Activated CD4-positive, alpha-beta memory T cell treated with anti-CD3 and anti-CD28 coated beads for 36 hours (primary cell): ENCODE measurements at places on chromosomes 11 and 22. TPM values are rescaled to one million over a fixed set of nuclear protein-coding genes. Genes with fewer than 3 reads are reported as not detected.

Gene ZBTB44
- 33.4 TPM for total RNA-seq

DNA sequence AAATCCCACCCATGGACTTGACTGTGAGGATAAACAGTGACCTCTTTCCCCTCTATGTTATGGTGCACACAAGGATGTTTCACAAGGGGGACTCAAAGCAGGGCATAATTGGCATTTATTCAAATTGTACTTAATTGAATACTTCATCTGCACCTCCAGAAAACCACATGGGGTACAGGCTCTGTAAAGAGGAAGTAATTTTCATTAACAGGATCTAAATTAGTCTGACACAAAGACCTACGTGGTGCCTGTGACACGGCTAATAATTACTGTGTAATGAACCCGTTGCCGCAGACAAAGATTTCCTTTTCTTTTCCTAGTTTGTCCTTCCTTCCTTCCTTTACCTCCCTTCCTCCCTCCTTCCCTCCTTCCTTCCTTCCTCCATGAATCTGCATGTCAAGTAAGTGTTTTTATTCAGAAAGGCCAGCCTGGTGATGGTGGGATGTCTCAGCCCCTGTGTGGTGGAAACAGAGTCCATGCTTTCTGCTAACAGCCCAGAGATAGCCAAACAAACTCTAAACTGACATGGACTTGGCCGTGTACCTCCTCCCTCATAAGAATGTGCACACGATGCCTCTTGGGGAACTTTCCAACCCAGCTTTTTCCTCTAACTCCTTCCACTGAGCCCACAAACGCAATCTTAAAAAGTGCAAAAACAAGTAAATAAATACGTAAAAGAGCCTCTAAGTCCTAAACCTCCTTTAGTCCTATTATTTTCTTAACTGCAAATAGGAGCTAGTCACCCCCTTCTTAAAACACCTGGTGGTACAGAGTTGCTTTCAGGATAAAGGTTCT lies 118.8 kb downstream of the INSC start:
- DNase-seq, result no peak

DNA sequence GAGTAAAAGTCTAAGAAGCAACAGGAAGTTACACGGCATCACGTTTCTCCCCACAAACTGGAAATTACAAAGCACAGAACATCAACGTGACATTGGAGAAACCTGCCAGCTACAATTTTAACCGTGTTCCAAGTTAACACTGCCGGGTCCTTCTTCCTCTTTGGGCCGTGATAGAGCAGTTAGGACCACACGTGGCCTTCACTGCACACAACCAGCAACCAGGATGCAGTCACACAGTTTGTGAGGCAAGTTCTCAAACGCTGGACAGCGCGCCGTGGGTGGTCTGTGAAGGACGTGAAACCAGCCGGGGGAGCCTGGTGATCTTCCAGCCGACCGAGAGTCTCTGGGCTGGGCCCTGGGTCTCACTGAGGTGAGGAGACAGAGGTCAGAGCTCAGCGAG lies 14.6 kb downstream of the C11orf21 start:
- DNase-seq, result peak; percentile 7

Gene NRIP3
- total RNA-seq, result 2.7 TPM

GRCh38 chr11:80388536-80388935 lies 947.7 kb upstream of the TENM4 start:
- no peak for DNase-seq

DNA sequence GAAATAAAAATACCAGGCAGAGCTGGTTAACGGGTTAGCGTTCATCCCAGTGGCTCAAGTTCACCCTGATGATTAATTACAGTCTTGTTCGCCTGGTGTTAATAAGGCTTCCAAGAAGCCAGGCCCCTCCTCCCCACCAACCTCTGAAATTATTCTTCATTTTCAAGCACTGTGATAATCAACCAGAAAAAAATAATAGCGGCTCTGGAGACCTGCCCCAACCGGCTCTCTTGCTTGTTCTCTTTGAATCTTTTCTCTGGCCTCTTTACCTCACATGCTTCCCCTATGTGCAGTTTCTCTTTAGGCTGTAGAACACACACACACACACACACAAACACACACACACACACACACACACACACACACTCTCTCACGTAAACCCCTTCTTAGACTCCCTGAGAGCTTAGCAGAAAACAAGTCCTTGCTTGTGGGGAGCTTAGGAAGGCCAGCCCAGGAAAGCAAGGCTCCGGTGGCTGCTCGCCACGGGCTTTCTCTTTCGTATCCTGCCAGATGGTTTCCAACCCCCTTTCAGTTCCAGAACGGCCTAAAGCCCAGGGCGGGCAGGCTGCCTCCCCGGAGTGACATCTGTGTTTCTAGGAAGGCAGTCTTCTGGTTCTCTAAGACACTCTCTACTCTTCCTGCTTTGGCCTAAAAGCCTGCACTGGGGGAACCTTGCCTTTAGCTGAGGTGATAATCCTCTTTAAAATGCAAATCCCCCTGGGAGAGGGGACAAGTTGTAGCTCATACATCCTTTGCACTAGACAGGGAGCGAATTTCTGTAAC lies 106.4 kb upstream of the SESN3 start:
- peak; percentile 66 for DNase-seq

DNA sequence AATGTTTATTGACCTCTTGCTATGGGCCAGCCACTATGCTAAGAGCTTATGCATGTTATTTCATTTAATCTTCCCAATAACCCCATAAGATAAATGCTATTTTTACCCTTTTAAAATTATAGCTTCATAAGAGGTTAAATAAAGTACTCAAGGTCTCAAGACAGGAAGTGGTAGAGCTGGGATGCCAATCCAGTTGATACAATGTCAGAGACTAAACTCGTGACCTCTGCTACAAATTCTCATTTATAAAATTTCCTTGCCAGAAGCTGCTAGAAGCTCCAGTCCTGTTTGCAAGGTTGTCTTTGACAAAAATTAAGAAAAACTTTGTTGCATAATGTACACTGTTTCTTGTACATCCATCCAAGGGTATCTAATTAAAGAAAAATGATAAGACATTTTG lies 265.9 kb upstream of the MPPED2 start:
- no peak for DNase-seq

Gene YAP1
- total RNA-seq, result 0.71 TPM

Gene SLC7A4
- not detected for total RNA-seq

Gene CHRM4
- total RNA-seq, result not detected

Gene OR56A1
- total RNA-seq, result not detected

GRCh38 chr22:47631571-47632102 lies 869.2 kb downstream of the TBC1D22A start:
- DNase-seq, result no peak

- DNase-seq, result no peak
Measured at GRCh38 chr11:1481483-1481825, 5.1 kb downstream of the MOB2 start.

Gene CRYBA4
- 0.36 TPM for total RNA-seq

Gene SLC35E4
- 5.2 TPM for total RNA-seq

Gene SHISAL1
- total RNA-seq, result not detected

Gene OR8D4
- total RNA-seq, result not detected

- no peak for DNase-seq
Measured at GRCh38 chr11:111322534-111322933, 24.2 kb downstream of the POU2AF3 start.

Gene INPP5J
- 0.14 TPM for total RNA-seq
